ENCODE measurements at places on chromosomes 1 and 21.

DNA sequence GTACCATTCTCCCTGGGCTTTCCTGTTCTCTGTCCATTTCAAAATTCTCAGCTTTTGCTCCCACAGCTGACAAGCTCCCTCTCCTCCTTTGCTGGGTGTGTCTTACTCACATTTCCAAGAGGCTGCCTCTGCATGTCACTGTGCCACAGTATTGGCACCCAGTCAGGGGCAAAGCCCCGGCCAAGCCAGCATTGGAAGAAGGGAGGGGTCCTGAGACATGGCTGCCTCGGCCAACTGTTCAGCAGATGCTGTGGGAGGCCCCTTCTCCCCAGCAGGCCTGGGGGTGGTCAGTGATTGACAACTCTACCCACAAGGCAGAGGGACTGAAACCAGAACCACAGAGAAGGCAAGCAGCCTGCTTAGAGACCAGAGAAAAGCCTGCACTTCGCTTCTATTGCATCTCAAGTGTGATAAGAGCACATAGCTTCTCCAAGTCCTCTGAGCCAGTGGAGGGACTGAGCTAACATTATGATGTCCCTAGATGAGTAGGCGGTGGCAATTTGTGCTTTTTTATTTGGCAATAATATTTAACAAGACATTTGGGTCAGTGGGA lies 294.1 kb downstream of the SIPA1L2 start:
- DNase-seq = no peak

- DNase-seq = peak; percentile 41
Observed at GRCh38 chr1:217333939-217334338, 297.0 kb downstream of the GPATCH2 start.

DNA sequence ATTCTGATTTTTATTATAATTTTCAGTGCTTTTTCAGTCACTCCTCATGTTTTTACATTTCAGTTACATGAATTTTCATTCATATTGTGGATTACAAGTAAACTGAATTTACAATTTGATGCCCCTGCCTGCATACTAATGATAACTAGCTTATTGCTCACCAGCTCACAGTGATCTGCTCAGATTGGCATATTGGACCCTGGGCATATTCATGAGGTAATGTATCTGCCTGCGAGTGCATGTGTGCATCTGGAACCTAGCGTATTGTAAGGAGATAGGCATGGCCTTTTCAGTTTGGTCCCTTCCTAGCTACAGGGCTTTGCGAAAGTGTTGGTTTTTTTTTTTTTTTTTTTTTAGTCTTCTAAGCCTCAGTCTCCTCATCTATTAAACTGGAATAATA lies 213.7 kb downstream of the SDCCAG8 start:
- no peak for DNase-seq

DNA sequence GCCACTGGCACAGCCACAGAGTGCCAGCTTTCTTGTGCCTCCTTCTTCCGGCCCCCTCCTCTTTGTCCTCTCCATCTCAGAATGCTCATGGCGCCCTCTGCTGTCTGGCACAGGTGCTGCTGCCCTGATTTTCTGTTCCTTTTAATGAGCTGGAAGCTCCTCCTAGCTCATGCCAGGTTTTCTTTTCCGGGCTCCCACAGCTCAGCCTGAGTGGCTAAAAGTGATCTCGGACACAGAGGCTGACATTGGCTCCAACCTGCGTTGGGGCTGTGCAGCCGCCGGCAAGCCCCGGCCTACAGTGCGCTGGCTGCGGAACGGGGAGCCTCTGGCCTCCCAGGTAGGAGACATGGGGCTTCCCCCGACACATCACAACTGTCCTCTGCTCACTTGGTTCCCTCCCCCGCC lies 18.7 kb downstream of the CNTN2 start:
- DNase-seq = peak; percentile 53

DNA sequence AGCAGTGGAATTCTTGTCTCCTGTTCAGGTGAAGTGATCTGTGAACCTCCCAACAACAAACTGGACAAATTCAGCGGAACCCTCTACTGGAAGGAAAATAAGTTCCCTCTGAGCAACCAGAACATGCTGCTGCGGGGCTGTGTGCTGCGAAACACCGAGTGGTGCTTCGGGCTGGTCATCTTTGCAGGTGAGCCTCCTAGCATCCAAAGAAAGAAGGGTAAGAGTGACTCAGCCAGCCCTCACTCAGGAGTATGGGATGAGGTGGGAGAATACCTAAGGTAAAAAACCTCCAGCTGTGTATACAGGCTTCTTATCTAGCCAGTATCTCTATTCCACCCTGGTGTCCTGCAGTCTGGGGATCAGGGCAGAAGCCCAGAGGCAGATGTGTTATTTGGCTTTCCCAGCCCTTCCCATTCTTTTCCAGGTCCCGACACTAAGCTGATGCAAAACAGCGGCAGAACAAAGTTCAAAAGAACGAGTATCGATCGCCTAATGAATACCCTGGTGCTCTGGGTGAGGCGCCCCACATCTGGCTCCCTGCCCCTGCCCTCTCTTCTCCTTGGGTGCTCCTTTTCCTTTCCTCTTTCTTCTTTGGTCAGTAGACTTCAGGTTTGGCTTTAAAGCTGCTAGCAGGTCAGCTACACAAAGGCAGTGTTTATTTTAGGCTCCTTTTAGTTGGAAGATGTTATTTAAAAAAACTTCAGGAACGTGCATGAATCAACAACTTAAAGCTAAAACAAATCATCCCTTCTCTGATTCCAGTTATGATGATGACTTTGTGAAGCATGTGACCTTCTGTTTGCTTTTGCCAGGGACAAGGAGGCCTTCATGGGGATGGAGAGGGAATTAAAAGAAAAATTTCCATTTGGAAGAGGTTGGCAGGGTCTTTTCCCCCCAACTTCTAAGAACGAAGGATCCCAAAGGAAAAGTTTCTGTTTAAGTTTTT lies 9.0 kb downstream of the ATP8B2 start:
- peak; percentile 37 for DNase-seq

DNA sequence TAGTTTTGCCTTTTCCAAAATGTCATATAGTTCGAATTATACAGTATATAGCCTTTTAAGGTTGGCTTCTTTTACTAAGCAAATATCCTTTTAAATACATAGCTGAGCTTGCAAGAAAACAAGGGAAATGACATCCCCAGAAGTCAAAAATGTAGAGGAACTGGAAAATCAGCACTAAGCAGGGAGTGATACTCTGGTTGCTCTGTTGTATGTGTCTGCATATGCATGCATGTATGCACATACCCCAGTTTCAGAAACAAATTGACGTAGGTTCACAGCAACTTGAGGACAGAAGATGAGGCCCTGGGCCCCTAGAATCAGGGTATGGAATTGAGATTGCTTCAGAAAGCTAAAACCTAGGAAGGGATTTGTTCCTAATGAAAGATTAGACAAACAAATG lies 75.1 kb upstream of the GNG4 start:
- no peak for DNase-seq

GRCh38 chr1:4150262-4150661 lies 250.2 kb upstream of the C1orf174 start:
- no peak for DNase-seq

DNA sequence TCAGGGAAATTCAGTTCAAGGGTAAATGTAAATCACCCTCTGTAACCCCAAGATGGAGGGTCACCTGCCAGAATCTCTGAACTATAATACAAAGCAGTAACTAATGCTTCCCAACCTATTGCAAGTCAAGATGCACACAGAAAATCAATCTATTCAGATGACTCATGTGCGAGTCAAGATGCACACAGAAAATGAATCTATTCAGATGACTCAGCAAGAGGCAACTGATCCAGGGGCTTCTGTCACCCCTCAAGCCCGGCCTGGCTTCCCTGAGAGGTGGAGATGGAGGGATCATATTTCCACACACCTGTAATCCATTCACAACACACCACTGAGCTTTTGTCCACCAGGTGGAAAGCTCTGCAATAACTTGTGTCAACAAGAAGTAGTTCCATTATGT lies 17.4 kb upstream of the HIVEP3 start:
- peak; percentile 74 for DNase-seq

GRCh38 chr1:85550784-85551516 lies 29.6 kb upstream of the CCN1 start:
- peak; percentile 58 for DNase-seq

GRCh38 chr21:44846485-44847260 lies 26.8 kb downstream of the PTTG1IP start:
- peak; percentile 72 for DNase-seq

- DNase-seq = peak; percentile 60
Observed at GRCh38 chr21:44939532-44940115, at the start of gene SLX9. Gene SLX9 (plus strand): TSS chr21:44940029. CDS start chr21:44940058, 29 bp downstream.

GRCh38 chr1:235213752-235214151 lies 52.7 kb upstream of the RBM34 start:
- DNase-seq = no peak

- DNase-seq = peak; percentile 27
Observed at GRCh38 chr1:211371406-211372105, 44.9 kb downstream of the TRAF5 start.

GRCh38 chr1:247857069-247857984 lies at the start of gene TRIM58:
Gene TRIM58 (plus strand): TSS chr1:247857187. CDS start chr1:247857247, 60 bp downstream.
- DNase-seq = no peak

GRCh38 chr1:42739753-42740700 lies at the start of gene CLDN19:
Gene CLDN19 (minus strand): TSS chr1:42740236. CDS start chr1:42740063, 173 bp downstream.
- DNase-seq = no peak

- DNase-seq = no peak
Observed at GRCh38 chr1:16338961-16339360, 13.3 kb downstream of the FBXO42 start.

DNA sequence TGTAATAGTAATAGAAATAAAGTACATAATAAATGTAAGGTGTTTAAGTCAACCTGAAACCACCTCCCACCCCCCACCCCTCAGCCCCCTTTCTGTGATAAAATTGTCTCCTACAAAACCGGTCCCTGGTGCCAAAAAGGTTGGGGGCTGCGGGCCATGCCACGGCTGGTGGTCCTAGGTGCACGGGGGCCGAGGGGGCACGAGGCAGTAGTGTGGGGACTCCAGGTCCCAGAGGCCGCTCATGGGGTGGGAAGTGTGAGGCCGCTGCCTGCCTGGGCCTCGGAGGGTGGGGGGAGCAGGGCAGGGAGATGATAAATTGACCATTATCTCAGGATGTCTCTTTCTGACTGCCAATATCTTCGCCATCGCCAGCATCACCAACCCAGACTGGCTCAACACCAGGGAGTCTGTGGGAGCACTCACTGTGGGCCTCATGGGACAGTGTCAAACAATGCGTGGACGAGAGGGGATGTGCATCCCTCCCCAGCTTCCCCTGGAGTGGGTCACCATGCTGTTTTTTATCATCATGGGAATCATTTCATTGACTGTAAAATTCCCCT lies 6.5 kb downstream of the ZBTB17 start:
- DNase-seq = no peak

DNA sequence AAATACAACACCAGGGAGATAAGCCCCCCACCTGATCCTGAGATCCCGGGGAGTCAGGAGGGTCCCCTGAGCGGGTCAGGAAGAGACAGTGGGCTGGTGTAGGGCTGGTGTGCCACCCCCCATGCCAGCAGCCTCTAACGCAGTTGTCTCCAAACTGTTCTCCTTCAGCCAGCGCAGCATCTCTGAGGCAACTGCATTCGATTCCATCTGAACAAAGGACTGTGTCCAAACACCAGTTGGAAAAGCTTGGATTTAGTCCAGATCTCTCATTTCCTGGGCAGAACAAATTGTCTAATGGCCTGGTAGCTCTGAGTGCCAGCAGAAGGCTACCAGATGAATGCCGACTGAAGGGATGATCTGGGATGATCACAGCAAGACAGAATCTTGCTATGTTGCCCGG lies 44.1 kb upstream of the EIF4G3 start:
- DNase-seq = no peak

GRCh38 chr1:179708434-179709195 lies 34.5 kb upstream of the FAM163A start:
- DNase-seq = no peak

DNA sequence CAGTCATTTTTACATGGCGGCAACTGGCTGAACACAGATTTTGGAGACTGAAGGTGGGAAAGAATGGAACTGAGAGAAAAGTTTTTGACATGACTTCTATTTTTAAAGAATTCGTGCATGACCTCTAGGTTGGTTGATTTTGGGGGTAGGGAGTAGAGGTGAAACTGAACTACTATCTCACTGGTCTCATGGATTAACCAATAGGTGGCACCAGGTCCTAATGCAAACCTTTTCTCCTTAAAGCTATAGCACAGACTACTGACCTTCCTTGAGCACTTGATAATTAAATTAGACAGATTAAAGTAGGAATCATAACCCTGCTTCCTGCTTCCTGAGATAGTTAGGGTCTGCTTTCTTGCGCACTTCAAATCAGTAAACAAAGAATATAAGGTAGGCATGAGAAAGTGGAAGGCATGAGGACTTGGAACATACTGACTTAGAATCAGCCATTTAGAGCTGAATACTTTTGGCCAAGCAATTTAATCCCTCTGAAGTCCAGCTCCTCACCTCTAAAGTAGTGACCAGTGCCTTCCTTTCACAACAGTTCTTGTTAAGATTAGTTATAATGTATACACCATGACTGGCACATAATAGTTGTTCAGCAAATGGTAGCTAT lies 206.0 kb downstream of the CENPF start:
- peak; percentile 78 for DNase-seq

DNA sequence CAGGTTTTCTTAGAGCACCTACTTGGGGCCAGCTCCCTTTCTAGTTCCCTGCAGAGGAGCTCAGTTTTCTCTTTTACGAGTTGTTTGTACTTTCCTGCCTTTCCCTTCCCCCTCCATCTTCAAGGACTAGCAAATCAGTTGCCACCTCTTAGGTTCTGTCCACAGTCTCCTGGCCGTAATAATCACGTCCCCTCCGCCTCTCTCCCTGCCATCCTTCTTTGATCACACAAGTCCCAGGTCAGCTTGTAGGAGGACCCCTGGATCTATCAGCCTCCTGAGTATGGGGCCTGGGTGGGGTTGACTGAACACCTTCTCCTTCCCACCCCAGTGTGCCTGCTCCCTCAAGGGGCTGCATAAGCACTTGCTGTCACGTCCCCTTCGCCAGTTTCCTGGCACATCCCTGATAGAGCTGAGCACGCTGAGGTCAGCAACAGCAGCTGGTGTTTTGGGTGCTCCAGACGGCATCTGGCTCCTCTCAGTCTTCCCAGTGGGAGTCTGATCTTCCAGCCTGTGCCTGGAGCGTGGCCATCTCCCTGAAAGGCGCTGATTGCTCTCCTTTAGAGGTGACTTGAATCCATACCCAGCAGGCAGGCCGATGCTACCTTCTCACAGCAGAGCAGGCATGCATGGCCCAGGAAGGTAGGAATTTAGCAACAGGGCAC lies 216.1 kb upstream of the TMEM51 start:
- no peak for DNase-seq

DNA sequence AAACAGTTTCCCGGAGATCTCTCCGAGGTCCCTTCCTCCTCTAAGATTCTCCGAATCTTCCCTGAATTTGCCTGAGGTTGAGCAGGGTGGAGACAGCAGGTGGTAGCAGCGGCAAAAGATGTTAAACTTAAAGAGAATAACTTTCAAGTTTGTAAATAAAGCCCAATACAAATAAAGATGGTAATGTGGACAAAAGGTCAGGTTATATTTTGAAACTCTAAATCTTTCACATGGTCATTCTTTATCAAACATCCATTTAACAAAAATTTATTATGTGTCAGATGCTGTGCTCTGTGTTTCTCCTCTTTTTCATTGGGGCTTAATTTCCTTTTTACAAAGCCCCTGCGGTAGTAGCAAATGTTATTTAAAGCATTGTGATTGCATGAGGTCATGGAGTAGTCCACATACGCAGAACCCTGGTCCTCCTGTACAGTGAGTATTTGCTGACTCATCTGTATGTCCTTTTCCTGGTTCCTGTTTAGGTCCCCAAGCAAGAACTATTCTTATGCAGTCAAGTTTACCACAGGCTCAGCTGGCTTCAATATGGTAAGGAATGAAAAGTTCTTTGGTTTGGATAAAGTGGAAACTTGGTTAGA lies 119.2 kb downstream of the ITSN1 start:
- peak; percentile 99 for DNase-seq
